Stimulated activated CD4-positive, alpha-beta T cell treated with anti-CD3 and anti-CD28 coated beads, TNF-alpha, amount 100 ng/mL, for 4 hours (primary cell): ENCODE measurements at places on chromosomes 2 and 18.

DNA sequence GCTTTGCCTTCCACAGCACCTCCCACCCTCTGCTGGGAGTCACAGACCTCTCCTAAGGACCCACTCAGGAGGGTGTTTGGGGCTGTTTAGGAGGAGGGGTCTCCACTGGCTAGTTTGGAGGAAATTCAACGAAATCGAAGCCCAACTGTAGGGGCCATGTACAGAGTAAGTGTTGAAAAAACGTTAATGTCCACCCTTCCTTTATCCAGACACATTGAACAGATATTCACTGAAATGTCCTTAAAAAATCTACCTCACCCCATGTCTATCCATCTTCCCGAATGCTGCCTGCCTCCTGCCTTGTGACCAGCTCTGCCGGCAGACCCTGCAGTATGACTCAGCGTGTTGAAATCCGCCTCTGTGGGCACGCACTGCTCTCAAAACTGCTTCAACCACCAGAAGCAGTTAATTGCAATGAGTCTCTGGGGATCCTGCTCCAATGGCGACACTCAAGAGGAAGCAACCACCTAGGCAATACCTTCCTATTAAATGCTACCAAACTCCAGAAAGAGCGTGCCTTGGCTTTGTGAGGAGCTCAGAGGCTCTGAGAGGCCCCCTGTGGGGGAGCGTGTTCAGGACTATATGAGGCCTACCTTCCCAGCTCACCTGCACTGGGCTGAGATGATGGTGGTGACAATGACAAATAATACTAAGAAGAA, 61.4 kb upstream of the RTN4 start:
- no peak for DNase-seq

- no peak for DNase-seq
Observed at GRCh38 chr2:147094077-147094476, 750.8 kb upstream of the ACVR2A start.

DNA sequence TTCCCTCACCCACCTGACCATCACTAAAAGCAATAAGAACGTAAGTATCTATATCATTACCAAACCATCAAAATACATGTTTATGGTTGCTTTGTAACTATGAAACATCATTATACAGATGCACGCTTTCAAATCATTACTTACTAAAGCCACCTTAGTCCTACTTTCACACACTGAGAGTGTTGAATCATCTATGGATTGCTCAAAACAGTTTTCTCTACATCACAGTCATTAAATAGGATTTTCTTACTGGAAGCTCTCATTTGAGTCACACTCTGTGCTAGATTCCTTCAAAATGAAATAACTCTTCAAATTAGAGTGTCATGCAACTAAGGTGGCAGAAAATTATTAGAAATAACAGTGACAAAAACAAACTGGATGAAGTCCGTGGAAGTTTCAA, 878.4 kb downstream of the CPS1 start:
- no peak for DNase-seq

- DNase-seq = no peak
Observed at GRCh38 chr2:71783815-71784214, 330.5 kb downstream of the DYSF start.

DNA sequence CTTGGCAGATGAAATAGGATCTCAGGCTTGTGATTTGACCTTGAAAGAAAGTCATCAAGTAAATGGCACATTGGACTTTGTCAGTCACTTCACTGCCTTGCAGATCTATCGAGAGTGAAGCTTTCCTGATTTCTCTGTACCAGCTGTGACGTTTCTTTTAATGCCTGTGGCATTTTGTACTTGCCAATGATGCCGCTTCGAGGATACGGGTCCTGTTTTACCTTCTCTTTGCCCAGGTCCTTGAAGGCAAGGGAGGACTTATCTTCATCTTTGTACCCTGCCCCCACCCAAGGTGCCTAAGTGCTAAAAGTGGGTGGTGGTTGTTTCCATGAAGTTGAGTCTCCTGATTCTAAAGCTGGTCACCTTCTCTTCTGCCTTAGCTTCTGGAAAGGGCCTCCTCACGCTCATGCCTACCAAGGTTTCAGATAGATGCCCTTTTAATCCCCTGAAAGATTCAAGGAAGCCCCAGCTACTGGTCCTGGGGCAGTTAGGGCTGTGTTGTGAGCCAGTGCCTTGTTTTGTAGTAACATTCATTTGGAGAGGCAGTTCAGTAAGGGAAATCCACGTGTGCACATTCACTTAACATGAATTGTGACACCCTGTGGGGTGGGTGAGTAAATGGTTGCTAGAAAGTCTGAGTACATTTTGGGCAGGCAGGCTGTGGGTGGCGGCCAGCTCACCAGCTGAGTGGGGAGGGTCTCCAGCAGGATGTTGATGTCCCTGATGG, 6.1 kb downstream of the LBH start:
- no peak for DNase-seq

DNA sequence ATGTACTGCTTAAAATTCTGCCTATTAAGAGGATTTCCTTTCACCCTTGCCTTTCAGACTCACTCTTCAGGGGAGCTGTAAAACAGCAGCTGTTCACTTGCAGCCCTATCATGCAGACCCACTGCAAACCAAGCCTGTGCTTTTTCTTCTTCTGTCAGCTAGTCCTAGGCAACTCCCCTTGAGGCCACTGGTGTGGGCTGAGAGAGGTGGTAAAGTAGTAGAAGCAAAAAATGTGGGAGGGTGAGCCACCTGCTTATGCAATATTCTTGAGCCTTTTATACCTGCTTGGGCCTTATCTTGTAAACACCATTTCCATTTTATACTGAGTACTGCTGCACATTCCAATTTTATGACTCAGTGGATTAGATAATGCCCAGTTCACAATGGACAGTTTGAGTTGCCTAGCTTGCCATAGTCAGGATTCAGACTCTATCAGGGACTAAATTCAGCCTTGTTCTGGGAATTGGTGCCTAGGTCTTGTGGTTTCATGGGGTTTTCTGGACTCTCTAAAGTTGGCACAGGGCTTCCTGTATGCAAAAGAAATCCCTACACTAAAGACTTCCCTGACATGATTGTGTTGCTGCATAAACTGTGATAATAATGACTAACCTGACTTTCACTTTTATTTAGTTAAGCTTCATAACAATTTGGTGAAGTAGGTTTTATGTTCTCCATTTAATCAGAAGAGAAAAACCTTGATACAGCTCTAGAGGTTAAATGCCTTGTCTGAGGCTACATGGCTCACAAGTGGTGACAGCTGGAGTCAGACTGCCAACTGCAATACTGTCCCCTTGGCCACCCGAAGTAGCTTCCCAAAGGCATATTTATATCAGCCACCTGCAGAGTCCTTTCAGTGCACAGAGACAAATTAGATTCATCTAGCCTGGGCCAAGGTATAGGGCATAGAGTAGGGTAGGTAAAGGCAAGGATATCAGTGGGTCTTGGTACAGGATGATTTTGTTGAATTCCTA, 47.4 kb upstream of the KDM3A start:
- DNase-seq = no peak

DNA sequence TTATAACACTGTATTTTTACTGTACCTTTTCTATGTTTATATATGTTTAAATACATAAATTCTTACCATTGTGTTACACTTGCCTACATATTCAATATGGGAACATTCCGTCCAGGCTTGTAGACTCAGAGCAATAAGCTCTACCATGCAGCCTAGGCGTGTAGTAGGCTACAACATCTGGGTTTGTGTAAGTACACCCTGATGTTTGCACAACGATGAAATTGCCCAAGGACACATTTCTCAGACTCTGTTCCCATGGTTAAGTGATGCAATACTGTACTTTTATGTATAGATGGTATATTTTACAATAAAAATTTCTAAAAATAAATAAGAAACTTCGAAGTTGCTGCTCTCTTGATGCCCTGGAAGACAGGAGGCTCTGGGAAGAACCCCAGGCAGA, 38.4 kb downstream of the YPEL5 start:
- DNase-seq = no peak

DNA sequence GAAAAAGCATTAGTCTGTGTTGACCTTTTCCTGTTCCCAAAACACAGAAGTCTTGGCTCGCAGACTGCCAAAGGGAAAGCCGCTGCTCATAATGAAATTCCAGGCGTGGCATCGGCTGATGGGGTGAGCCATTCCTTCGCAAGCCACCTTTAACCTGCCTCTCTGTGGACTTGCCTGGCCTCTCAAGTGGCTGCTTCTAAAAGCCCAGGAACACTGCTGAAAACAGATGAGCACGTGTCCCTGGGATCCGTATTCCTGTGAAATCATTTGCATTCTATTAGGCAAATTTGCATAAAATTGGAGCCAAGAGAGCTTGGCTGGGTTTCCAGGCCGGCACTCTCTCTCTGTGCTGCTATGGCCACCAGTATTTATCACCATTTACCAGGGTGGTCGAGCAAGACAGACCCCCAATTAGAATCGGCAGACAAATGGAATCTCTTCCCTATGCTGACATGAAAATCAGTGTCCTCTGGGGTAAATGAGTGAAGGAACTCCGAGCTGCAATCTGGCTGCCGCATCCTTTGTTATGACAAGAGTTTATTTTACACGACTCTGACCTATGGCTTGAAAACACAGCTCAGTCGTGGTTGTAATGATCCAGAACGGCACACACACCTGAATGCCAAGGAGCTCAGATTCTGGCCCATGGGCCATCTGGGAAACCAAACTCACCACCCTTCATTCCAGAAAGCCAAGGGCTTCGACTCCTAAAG, 21.7 kb downstream of the BCL2 start:
- no peak for DNase-seq

DNA sequence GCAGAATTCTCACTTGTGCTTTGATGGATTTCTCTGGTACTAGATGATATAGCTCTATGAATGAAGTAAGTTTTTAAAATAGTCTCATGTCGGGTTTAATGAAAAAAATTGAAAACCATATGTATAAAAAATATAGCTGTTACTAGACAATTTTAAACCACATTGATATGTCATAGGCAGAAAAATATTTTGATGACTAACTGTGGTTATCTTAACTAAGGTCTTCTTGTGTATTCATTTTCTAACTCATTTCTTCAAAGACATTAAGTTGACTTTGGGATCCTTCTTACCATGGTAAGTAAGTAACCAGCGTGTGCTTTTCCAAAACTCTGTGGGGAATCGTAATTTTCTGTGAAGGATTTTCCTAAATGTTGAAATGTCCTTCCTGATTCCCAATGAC, 160.9 kb upstream of the COL3A1 start:
- DNase-seq = no peak

- DNase-seq = no peak
Observed at GRCh38 chr2:137168552-137168951, 403.2 kb downstream of the THSD7B start.
